ENCODE measurements at places on chromosomes 1 and 21.
A peak's percentile ranks its signal among the peaks of the same experiment; 100 is the strongest.

- peak; percentile 87 for DNase-seq
Measured at GRCh38 chr1:95072532-95073419, at the start of gene ALG14. ALG14 (minus strand) TSS chr1:95072951; CDS start chr1:95072898, 53 bp downstream.

GRCh38 chr1:228267962-228268880, 60.4 kb downstream of the OBSCN start:
- DNase-seq: no peak

DNA sequence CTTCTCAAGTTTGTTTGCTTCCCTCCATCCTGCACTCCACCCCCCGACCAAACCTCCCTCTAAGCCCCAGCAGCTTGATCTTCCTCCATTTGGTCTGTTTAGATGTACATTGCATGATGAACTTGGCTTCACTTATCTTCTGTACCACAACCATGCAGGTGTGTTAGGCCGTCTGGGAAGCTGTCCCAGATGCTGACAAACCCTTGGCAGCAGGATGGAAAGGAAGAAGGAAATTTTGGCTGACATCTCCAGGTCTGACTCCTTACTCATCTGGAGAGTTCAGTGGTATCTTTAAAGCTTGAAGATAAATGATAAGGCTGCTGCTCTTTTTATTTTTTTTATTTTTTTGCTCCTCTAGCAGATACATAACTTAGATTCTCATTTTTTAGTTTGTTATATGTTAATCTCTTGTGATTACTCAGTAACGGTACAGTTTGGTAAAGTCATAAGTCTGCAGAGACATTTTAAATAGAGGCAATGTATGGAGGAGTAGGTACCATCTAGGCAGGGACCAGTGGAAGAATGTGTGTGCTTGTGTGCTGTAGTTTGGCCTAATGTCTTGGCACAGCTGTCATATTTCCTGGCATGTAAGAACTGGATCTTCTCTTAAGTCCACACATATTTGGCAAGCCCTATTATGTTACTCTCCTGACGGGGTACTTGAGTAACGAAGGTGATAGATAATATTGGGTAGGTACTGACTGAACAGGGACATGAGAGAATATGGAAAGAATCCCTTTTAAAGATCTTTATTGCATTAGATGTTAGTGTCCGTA, 79.7 kb downstream of the CACHD1 start:
- no peak for DNase-seq

- DNase-seq: no peak
Measured at GRCh38 chr21:25329227-25329825, 278.0 kb downstream of the MRPL39 start.
